ENCODE measurements at places on chromosomes 7 and 10.

DNA sequence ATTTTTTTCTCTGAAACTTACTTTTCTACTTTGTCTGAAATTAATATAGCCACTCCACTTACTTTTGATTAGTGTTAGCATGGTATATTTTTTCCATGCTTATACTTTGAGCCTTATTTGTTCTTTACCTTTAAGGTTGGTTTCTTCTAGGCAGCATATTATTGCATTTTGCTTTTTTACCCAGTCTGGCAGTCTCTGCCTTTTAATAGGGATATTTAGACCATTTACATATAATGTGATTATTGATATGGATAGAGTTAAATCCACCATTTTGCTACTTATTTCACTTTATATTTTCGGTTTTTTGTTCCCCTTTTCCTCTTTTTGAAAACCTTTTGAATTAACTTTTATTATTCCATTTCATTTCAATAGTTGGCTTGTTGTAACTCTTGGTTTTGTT lies 30.3 kb downstream of the CYP26A1 start:
- DNase-seq = no peak

DNA sequence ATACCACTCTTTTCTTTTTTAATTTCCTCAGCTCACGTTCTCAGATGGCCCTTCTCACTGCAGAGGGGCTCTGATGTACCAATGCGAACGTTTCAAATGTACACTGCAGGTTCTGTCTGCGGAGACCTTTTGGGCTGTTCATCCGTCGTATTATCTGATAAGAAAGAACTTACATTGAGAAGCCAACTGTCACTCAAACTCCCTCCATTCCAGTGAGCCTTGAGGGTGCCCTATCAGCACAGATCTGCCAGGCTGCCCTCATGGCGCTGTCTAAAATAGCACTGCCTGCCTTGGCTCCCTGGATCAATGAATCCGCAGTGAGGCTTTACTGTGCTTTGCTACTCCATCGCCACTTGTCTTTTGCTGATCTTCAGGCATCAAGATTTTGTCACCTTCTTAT lies 61.8 kb downstream of the ARL5B start:
- no peak for DNase-seq

DNA sequence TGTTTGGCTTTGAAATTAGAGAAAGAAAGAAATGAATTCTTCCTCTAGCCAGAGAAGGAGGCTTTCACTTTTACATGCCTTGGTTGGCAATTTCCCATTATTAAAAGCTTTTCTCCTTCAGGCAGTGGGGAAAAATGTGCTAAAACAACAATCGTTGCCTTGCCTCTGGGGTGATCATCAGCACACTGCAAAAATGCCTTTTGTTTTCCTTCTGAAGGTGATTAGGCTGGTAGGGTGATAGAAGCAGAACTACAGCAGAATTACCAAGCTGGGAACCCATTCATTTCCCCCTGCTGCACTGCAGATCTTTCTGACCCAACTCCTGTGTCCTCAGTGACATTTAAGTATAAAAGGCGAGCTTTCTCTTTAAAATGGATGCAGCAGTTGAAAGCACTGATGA lies 22.2 kb downstream of the ANK3 start:
- no peak for DNase-seq

DNA sequence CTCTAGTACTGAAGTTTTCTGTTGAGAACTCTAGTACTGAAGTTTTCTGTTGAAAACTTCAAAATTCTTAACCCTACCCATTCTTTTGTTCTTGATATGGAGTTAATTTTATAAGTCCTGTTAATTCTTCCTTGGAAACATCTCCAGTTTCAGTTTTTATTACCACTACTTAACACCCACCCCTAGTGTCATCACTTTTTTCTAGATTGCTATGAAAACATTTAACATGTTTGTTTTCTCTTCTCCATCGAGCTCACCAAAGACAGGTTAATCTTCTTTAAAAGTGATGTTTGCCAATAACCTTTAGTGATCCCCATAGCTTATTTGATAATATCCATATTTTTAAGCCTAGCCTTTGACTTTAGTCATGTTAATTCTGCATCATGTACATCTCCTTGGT lies 147.9 kb downstream of the PPP1R9A start:
- DNase-seq = no peak

DNA sequence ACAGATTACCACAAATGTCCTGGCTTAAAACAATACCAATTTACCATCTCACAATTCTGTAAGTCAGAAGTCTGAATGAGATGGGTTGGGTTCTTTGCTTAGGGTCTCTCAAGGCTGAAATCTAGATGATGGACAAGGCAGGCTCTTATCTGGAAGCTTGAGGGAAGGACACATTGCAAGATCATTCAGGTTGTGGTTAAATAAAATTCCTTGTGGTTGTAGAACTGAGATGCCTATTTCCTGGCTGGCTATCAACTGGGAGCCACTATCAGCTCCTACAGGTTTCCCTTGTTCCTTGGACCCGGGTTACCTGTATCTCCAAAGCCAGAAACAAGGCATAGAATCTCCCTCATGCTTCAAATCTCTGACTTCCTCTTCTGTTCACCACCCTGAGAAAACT lies 148.4 kb downstream of the MDFIC start:
- no peak for DNase-seq
